Natural killer cell treated with Interleukin-12 subunit alpha and Interleukin-12 subunit beta and Interleukin-15 and Interleukin-18, amount 100 ng/mL, for 72 hours (primary cell): ENCODE measurements at places on chromosomes 11 and 22. TPM values are rescaled to one million over a fixed set of nuclear protein-coding genes. Genes with fewer than 3 reads are reported as not detected.

GRCh38 chr11:27367881-27368280 lies 4.9 kb upstream of the CCDC34 start:
- DNase-seq = no peak
- peaks cover 8% of the 10 kb centered on the region for H3K4me1 ChIP-seq
- H3K27ac ChIP-seq = no peak overlapping the region
- H3K36me3 ChIP-seq = no peaks in the 10 kb centered on the region

DNA sequence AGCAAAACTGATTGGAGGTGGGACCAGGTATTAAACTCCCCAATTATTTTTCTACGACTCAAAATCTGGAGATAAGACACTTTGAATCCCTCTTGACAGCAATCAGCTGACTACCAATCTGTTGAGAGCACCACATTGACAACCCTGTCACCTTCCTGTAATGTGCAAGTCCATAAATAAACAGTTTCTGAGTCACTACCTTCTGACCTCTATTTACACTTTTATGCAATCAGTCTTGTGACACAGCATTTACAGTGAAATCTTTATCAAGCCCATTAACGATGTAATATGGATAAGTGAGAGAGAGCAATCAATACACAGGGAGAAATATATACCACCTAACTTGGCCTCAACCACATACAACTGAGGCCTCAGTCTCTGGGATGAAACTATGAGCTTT lies 283.7 kb upstream of the ANO5 start:
- no peaks in the 10 kb centered on the region for H3K27me3 ChIP-seq
- no peak for DNase-seq
- H3K4me1 ChIP-seq = no peaks in the 10 kb centered on the region

Gene APOBEC3A
- not detected for total RNA-seq

DNA sequence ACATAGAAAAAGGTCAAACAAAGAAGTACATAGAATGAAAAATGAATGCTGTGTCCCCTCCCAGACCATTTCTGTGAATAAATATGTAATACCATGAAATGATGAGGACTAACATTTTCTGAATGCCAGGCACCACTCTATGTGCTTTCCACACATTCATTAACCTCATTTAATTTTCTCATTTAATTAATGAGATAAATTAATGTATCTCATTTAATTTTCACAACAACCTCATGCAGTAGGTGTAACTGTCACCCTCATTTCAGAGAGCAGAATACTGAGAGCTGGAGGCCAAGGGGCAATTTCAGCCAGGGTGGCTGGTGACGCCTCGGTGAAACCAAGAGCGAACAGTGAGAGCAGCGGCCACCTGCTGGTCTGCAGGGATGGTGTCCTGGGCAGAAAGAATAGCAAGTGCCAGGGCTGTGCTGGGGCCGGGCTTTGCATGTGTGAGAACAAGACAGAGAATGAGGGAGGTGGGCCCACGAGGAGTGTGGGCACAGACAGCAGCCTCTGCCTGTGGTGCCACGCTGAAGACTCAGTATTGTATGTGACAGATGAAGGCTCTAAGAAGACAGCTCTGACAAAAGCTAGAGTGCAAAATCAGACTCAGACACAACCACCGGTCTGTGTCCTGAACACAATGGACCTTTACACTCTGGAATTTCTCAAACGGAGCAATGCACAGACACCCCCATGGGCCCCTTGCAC lies 1.8 kb upstream of the SERPIND1 start:
- no peaks in the 10 kb centered on the region for H3K36me3 ChIP-seq
- H3K27me3 ChIP-seq = no peaks in the 10 kb centered on the region
- no peak for DNase-seq
- no peak overlapping the region for H3K27ac ChIP-seq
- peaks cover 18% of the 10 kb centered on the region for H3K4me1 ChIP-seq

Gene SLC17A6
- not detected for total RNA-seq
